ENCODE measurements at places on chromosomes 7 and 10.
A peak's percentile ranks its signal among the peaks of the same experiment; 100 is the strongest.

- no peak for DNase-seq
Observed at GRCh38 chr10:35017608-35018007, 72.5 kb downstream of the CUL2 start.

GRCh38 chr10:123069246-123069986 is 60.6 kb downstream of the ACADSB start:
- peak; percentile 89 for DNase-seq

DNA sequence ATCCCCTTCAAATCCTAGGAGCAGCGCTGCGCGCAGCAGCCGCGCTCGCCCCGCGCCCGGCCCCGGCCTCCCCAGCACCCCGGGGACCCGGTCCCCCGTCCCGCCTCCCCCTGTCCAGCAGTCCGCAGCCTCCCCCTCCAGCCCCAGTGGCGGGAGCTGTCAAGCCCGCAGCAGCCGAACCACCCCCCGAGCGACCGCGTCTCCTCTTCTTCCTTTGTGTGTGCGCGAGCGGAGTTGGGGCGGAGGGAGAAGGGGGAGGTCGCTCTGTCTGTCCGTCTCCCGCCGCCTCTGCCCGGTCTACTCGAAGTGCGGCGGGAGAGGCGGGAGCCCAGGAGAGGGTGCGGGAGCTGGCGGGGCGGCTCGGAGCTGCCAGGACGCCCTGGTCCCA is 375 bp upstream of the CHN2 start:
- no peak for DNase-seq

DNA sequence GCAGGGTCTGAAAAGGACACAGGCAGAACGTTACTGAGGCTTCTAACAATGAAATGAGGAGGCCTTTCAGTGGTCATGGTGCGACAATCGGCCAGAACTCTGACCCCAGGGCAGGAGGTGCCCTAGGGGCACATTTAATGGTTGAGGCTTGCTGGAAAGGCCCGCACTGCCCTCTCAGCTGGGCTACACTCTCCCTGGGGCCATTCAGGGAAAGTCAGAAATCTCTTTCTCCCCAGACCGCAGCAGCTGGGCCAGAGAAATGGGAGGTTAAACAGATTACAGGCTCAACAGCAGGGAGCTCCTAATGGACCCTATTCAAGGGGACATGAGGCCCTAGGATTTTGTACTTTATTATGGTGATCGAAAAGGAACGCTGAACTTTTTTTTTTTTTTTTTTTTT is 85.6 kb upstream of the FGFR2 start:
- no peak for DNase-seq

- DNase-seq, result no peak
Observed at GRCh38 chr10:10589540-10590303, 427.9 kb upstream of the CELF2 start.

GRCh38 chr7:83290211-83290610 is 127.5 kb upstream of the PCLO start:
- no peak for DNase-seq

GRCh38 chr7:55065079-55065478 is 46.3 kb downstream of the EGFR start:
- no peak for DNase-seq

GRCh38 chr10:58827381-58827780 is 314.7 kb downstream of the BICC1 start:
- DNase-seq, result no peak

- DNase-seq, result no peak
Observed at GRCh38 chr7:74400420-74401136, 53.1 kb upstream of the GTF2IRD1 start.

GRCh38 chr10:70370766-70371165 is 11.7 kb downstream of the LRRC20 start:
- no peak for DNase-seq

GRCh38 chr7:133815611-133816210 is 311.4 kb upstream of the LRGUK start:
- DNase-seq, result no peak

DNA sequence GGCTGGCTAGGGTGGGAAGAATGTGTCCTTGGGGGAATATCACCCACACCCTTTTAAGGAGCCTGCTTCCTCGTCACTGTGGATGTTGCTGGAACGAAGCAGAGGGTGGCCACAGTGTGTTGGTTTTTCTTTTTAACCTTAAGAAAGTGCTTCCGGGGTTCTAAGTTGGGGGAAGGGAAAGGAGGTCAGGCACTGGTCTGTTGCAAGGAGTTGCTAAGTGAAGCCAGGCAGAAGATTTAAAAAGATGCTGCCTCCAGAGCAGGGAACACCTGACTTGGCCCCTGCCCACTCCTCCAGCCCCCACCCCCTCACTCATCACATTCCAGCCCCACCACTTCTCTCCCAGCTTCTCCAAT is 213.1 kb downstream of the EMX2 start:
- DNase-seq, result no peak

GRCh38 chr10:58529077-58529728 is 16.5 kb downstream of the BICC1 start:
- no peak for DNase-seq

- no peak for DNase-seq
Observed at GRCh38 chr7:154975984-154976383, 26.9 kb downstream of the PAXIP1 start.

GRCh38 chr10:13338390-13339110 is 9.5 kb downstream of the SEPHS1 start:
- no peak for DNase-seq

DNA sequence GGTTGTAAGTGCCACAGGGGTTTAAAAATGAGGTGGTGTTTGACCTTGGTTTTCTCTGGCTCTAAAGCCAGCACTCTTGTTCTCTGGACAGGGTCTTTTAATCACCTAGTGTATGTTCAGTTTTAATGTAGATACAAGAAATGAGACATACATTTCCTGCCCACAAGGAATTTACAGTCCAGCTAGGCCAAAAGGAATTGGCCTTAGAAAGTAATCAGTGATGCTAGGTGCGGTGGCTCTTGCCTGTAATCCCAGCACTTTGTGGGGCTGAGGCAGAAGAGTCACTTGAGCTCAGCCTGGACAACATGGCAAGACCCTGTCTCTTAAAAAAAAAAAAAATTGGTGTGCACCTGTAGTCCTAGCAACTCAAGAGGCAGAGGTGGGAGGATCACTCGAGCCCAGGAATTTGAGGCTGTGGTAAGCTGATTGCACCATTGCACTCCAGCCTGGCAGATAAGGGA is 100.2 kb downstream of the LRMDA start:
- no peak for DNase-seq

DNA sequence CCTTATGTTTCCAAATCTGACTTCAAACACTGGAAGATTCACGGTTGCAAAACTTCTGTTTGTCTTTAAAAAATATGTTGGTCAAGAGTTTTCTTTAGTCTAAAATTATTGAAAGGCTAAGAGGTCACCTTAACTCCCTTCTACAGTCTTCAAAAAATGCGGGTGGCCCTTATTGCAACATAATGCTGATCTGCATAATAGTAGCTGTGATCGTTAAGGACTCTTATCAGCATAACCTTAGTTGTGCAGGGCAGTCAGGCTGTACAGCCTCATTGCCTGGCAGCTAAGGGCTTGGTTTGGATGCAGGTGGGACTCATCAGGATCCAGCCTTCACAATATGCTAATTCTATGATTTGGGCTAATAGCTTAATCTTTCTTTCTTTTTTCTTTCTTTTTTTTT is 15.0 kb downstream of the KIAA1217 start:
- DNase-seq, result no peak

Measured in NCI-H748 treated with DMSO at 0.1 percent for 48 hours (cell line).